Omental fat pad (tissue), 4 donors: ENCODE measurements at places on chromosomes 4 and X.

DNA sequence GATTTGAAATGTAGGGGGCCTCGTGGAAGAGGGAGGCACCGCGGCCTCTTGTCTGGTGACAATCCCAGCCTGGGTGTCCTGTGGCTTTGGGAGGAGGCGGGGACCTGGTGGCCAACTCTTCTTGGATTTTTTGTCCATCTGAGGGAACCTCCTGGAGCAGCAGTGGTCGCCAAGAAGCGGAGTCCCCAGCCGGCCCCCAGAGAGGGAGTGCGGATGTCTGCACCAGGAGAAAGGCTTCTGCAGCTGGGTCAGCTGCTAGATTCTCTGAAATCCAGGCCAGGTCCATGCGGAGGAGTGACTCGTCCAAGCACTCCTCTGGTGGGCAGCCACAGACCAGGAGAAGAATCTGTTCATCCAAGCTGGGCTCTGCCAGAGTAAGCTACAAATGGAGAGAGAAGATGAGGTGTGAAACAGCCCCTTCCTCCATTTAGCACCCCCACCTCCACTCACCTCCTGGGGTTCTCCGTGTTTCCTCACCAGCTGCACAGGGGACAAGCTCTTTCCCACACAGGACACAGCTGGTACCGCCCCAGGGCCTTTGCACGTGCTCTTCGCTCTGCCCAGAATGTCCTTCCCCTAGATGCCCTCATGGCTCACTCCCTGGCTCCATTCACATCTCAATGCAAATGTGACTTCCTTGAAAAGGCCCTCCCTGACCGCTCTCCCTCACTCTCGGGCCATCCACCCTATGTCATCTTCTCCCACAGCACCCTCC is 27.6 kb downstream of the C4orf50 start:
- no peak for DNase-seq

GRCh38 chr4:37160653-37161052 is 83.9 kb upstream of the NWD2 start:
- no peak for DNase-seq

GRCh38 chr4:102527695-102528283 is 26.6 kb downstream of the NFKB1 start:
- DNase-seq, result no peak

GRCh38 chrX:150871341-150871811 is 27.1 kb downstream of the CD99L2 start:
- DNase-seq, result no peak

- DNase-seq, result no peak
These were observed 4.0 kb upstream of the TAPT1 start for GRCh38 chr4:16230308-16230707.

DNA sequence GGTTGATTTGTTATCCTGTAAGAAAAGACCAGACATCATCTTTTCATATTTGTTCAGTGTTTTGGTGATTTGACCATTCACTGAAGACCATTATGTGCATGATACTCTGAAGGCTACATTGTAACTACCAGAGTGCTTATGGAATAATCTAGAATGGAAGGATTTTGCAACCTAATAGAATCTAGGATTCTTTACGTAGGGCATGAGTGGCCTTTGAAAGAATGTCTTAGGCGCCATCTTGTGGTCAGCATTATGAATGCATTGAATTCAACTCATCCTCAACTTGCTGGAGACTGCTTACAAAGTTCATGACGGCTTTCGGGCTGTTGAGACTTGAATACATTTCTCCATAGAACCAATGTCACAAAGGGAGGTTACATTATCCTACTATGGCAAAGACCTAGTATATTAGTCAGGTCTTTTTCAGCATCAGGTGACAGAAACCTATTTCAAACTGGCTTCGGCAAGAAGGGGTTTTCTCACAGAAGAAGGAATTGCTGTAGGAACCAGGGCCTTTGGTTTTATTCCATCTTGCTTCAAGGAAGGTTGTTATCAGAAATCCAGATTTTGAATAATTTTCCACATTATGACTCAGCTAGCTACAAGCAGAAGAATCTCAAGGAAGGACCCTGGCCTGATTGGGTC is 104.1 kb downstream of the GPAT3 start:
- no peak for DNase-seq

DNA sequence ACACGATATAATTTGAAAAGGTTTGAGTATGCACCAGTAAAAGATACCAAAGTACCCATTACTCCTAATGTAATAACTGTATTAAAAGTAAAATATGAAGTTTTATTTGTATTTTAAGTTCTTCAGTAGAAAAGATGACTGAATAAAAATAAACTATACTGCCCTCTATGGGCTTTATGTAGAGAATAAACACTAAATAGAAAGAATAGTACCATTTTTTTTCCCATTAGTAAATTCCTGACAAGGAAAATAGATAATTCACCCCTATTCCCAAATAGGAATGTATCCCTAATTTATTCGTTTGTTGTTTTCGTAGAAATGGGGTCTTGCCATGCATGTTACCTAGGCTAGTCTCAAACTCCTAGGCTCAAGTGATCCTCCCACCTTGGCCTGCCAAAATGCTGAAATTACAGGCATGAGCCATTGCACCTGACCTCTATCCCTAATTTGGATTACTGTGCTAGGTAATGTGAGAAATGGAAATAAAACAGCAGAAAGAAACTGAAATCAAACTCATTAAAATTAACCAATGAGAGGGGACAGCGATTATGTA is 73.6 kb upstream of the COX18 start:
- DNase-seq, result no peak

DNA sequence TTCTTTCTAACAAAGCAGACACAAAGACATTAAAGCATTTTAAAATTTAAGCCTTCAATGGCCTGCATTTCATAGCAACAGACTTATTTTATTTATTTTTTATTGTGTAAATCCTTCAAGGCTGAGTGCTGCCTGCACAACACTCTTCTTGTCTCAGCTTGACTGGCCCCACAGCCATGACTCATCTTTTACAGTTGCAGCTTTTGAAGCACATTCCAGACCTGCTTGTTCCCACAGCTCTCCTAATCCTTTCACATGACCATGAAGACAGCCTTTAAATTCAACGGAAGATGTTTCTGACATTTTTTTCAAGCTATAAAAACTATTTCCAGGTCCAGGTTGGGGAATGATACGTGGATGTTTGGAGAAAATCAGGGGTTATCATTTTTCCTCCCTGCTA is 276.9 kb upstream of the TACR3 start:
- no peak for DNase-seq
